ENCODE measurements at places on chromosomes 1 and 21.

DNA sequence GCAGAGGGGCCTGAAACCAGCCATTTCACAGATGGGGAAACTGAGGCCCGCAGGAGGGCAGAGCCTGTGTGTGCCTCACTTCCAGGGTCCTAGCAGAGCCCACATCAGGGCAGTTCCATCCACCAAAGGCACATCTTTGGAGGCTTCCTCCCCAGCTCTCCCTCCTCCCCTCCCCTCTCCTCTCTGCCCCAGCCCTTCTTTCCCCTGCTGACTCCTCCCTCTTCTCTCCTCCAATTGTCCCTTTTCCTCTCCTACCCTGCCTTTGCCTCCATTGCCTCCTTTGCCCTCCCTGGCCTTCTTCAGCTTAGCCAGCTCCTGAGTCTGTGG lies 56.6 kb downstream of the TMEM53 start:
- DNase-seq: no peak

DNA sequence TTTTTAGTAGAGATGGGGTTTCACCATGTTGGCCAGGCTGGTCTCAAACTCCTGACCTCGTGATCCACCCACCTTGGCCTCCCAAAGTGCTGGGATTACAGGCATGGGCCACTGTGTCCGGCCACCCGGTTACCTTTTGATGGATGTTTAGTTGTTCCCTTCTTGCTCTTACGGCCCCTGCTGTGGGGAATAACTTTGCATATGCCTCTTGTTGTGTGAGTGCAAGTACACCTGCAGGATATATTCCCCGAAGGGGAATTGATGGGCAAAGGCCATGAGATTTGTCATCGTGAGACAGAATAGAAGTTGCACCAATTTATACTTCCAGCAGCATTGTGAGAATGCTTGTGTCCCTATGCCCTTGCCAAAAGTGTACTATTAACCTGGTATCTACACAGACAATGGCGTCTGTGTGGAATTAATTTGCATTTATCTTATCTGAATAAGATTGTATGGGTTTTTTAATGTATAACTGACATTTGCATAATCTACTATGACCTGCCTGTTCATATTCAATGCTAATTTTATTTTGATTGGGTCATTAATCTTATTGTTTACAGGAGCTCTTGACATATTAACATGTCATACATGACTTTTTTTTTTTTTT lies 8.1 kb downstream of the IL6R start:
- no peak for DNase-seq

GRCh38 chr1:240134596-240134995 lies 42.9 kb downstream of the FMN2 start:
- DNase-seq: peak; percentile 80

- DNase-seq: no peak
Observed at GRCh38 chr1:74333244-74333643, 98.1 kb downstream of the TNNI3K start.

- DNase-seq: no peak
Observed at GRCh38 chr1:51072043-51072439, 30.0 kb upstream of the C1orf185 start.

GRCh38 chr1:207052911-207053769 lies at the start of gene PFKFB2:
PFKFB2 (plus strand) TSS chr1:207053275; CDS start chr1:207054718, 1,443 bp downstream.
- DNase-seq: peak; percentile 88

- DNase-seq: no peak
Observed at GRCh38 chr1:38041936-38042834, 4.4 kb downstream of the POU3F1 start.

GRCh38 chr1:151594143-151594625 lies 17.7 kb upstream of the SNX27 start:
- peak; percentile 30 for DNase-seq

GRCh38 chr1:60463146-60463545 lies 389.6 kb upstream of the C1orf87 start:
- DNase-seq: no peak

GRCh38 chr1:54361342-54361741 lies 44.9 kb downstream of the SSBP3 start:
- DNase-seq: no peak

Data from AG10803 (cell line).